ENCODE measurements at places on chromosomes 6 and 20.

DNA sequence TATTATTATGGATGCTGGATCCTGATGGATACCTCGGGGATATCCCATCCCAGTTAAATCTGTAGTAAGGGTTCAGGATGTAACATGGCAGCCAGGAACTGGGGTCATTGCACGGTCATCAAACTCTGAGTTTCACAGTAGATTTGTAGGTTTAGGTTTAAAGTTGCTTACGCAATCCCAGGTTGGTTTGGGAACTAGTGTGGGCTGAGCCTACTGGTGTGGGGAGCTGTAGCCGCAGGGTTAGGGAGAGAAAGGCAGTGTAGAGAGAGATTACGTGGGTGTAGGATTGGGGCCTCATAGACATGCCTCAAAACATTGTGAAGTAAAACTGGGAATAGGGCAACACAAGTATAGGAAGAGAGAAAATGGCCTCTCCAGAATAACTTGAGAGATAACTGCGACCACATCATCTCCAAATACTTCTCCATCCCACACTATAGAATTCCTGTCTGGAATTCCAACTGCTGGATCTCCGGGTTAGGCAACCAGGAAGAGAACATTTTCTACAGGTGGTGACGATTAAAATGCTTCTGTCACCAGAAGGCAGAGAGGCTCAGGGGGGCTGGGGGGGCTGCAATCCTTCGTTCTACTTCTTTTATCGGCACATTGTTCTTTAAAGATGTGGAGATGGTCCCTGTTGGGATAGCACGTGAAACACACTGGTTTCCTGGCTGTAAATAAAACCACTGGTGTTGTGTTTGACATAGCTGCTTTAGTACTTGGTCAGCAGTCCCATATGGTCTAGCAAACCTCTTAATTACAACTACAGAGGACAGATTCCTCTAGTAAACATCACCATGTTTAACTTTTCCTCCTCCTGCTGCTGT, 44.9 kb upstream of the TMEM170B start:
- no peak for DNase-seq

DNA sequence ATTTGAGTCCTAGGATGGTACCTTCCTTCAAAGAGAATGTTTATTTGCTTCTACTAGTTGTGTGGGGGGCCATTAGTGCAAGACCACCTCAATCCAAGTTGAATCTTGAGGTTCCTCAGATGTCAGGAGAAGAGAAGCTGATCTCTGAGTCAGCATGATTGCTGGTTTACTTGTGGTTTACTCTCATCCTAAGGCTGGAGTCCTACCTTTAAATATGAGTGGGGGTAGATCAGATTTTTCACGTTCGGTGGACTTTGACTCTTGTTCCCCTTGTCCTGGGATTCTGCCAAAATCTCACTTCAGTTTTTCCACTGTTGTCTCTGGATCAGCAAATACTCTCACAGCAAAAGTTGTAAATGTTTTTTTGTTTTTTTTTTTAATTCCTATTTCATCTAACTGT, 84.6 kb upstream of the F13A1 start:
- DNase-seq = no peak

- no peak for DNase-seq
Measured at GRCh38 chr6:137290601-137291261, 71.5 kb upstream of the IFNGR1 start.

DNA sequence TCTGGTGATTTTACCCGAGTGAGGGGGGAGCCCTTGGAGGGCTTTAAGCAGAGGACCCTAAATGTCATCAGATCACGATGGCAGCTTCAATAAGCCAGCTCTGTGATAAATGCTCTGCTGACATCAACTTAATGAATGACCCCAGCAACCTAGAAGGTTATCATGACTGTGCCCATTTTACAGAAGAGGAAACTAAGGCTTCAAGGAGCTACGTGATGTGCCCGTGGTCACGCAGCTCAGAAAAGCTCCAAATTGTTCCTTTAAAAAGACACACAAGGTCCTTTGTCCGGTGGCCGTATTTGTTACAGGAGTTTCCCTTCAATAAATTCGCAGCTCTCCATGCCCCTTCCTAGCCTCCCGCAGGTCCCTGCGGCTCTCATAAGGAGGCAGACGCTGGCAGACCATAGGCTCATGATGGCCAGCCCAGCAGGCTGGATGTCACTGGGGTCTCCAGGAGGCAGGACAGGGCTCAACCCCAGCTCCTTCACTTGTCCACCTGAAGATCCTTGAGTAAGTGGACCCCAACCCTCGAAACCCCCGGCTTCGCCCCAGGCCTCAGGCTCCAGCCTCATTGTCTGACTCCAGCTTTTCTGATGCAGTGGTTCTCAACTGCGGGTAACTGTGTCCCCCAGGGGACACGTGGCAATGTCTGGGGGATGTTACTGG, 106.4 kb downstream of the BMP7 start:
- no peak for DNase-seq

- DNase-seq = no peak
Measured at GRCh38 chr6:15550546-15551123, 112.2 kb downstream of the DTNBP1 start.

GRCh38 chr20:35277127-35277526, 795 bp downstream of the MMP24OS start:
- DNase-seq = no peak

DNA sequence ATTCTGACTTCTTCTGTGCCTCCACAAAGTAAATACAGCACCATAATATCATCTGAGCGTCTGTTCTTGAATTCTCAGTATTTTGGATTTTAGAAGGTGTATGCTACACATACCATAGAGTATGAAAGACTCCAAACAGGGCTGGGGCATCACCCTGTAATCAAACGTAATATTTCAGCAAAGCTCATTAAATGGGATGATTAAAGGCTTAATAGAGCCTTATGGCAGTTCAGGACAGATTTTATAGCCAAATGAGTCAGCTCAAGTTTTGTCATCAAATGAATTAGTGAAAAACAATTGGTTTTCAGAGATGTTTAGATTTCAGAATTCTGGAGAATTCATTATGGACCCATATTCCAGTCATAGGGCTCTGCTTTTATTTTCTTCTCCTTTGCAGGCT, 68.9 kb downstream of the TULP4 start:
- DNase-seq = no peak

- DNase-seq = no peak
Measured at GRCh38 chr6:136952714-136953260, 30.7 kb downstream of the SLC35D3 start.

GRCh38 chr6:34517966-34518365, 38.2 kb downstream of the SPDEF start:
- no peak for DNase-seq

- DNase-seq = no peak
Measured at GRCh38 chr6:161195386-161195785, 78.5 kb downstream of the AGPAT4 start.

DNA sequence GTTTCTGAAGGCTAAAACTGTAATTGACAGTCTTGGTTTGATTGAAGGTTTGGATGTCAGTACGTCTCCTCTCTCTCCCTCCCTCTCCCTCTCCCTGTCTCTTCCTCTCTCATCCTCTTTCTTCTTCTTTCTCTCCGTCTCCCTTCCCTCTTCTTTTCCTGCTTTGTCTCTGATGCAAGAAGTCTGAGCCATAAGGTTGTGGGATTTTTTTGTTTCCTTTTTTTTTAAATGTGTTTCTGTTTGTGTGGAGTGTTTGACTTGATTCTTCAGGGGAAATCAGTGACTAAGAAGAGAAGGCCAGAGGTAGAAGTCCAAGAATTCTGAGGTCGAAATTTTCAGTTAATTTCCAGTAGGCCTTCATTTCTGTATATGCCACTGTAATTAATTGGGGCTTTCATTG, 111.9 kb downstream of the FOXO3 start:
- no peak for DNase-seq

DNA sequence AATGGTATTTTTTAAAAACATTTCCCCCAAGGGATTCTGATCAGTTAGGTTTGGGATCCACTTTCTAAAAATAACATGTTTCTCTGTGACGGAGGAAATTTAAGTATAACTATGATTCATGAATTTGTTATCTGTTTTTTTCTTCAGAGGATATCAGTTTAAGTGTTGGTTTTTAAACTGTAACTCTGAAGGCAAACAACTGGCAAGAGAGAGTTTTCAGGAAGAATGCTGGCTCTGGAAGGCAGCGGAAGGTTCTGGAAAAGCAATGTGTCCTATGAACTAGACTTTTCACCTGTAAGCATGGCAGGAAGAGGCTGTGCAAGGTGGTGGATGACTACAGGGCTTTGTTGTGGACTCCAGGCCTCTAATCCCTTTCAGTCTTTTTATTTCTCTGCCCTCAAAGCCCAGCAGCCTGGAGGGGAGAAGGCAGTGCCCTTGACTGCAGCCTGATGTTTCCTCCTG, 153.1 kb downstream of the GMPR start:
- DNase-seq = no peak

DNA sequence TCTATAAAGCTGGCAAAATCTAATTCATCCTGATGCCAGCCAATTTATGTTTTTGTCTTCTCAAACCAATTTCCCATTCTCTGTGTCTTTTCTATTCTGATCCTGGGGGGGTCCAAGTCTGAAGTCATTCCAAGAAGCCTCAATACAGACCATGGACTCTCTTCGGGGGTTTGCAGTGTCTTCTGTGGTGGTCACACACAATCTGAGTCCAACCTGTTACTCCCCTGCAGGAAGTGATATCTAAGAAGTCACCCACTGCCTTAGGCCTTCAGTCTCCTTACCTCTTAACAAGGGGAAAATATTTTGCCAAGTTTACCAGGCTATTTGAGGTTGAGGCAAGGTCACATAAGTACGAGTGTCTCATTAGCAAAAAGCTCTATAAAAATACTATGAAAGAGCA, 1.9 kb downstream of the TRIM26 start:
- DNase-seq = no peak

GRCh38 chr6:148915810-148916209, 169.0 kb downstream of the UST start:
- no peak for DNase-seq

DNA sequence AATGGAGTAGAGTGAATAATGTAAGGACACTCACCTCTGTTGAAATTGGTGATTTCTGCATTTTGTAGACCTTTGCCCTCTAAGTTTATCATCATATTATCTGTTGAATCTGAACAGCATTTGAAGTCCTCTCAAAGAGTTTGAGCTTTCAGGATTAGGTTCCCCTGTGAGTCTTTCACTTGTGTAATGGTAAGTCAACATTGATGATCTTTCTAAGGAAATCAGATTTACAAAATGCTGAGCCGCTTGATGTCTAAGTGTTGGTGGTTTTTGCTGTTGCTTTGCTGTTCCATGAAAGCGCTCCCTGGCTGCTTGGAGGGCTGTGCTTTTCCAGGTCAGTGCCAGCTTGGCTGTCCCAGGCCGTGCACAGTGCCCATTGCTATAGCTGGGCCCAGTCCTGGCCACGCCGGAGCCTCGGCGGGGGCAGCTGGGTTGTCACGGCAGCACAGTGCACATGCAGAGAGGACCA, 33.8 kb upstream of the KIF25 start:
- no peak for DNase-seq

- peak; percentile 59 for DNase-seq
Measured at GRCh38 chr6:34154668-34155447, 9.0 kb upstream of the GRM4 start.

Data from activated CD4-positive, alpha-beta T cell treated with anti-CD3 and anti-CD28 coated beads, Interleukin-2, amount 50 U/mL, for 24 hours (primary cell).